Psoas muscle (tissue), 8 donors: ENCODE measurements at places on chromosomes 7 and 10. TPM values are rescaled to one million over a fixed set of nuclear protein-coding genes. Genes with fewer than 3 reads are reported as not detected.

Gene COL13A1
- 0.94 TPM for total RNA-seq

Gene LRRC61
- 4.4 TPM for total RNA-seq

Gene NPFFR1
- total RNA-seq = not detected

Gene TFR2
- not detected for total RNA-seq

Gene CLDN4
- total RNA-seq = not detected

Gene PON1
- total RNA-seq = not detected

GRCh38 chr7:45573204-45573603 is 964 bp upstream of the ADCY1 start:
- no peaks in the 10 kb centered on the region for H3K36me3 ChIP-seq
- DNase-seq = no peak
- no peak overlapping the region for H3K4me3 ChIP-seq
- H3K4me1 ChIP-seq = peaks cover 7% of the 10 kb centered on the region

DNA sequence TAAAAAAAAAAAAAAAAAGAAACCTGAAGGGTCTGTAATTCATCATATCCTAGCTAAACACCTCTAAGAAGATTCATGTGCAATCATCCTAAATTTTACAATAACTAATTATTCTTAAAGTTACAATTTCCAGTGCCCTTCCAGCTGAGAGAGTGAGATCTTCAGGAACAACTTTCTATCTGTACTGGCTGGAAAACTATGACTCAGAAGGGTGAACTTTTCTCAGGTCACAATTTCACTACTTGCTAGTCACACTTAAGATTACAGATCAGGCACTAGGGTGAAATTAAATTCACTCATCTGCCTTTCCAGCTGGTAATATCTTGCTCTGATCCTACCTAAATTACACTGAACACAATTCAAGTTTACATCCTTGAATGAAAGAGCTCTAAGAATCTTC is 158.8 kb downstream of the ANK3 start:
- no peaks in the 10 kb centered on the region for H3K27me3 ChIP-seq
- no peak overlapping the region for H3K4me3 ChIP-seq
- H3K4me1 ChIP-seq = no peaks in the 10 kb centered on the region
- DNase-seq = no peak
- no peaks in the 10 kb centered on the region for H3K36me3 ChIP-seq
- H3K27ac ChIP-seq = no peak overlapping the region

DNA sequence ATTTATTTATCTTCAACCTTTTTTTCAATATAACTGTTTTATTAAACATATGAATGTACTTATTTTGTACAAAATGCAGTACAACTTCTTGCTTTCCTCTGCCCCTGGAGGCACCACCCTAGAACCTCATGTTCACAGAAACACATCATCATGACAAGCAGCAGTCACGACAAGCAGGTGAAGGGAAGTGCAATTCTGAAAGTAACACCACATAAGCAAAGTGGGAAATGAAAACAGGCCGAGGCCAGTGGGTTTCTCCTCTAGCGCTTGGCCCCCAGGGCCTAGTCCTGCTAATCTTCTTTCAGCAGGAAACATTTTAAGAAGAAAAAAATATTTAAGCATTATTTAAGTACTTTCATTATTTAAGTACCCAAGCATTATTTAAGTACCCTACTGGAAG is 598.1 kb downstream of the SH2D4B start:
- H3K4me1 ChIP-seq = no peaks in the 10 kb centered on the region
- DNase-seq = no peak
- H3K36me3 ChIP-seq = no peaks in the 10 kb centered on the region
- H3K27ac ChIP-seq = no peak overlapping the region
- no peak overlapping the region for H3K4me3 ChIP-seq

- no peak overlapping the region for H3K27ac ChIP-seq
- H3K27me3 ChIP-seq = no peaks in the 10 kb centered on the region
- no peaks in the 10 kb centered on the region for H3K36me3 ChIP-seq
- no peak for DNase-seq
- H3K4me3 ChIP-seq = no peak overlapping the region
These were observed 79.7 kb upstream of the ELN start for GRCh38 chr7:73948287-73948686.
